ENCODE measurements at places on chromosomes 13 and 19. TPM values are rescaled to one million over a fixed set of nuclear protein-coding genes. Genes with fewer than 3 reads are reported as not detected.
A peak's percentile ranks its signal among the peaks of the same experiment; 100 is the strongest.

The RGL3 gene
- total RNA-seq: not detected

The LRG1 gene
- total RNA-seq: 0.17 TPM

The ZNF766 gene
- 31.1 TPM for total RNA-seq

The CFAP97D2 gene
- not detected for total RNA-seq

The CGB2 gene
- not detected for total RNA-seq

The DCT gene
- total RNA-seq: 0.16 TPM

DNA sequence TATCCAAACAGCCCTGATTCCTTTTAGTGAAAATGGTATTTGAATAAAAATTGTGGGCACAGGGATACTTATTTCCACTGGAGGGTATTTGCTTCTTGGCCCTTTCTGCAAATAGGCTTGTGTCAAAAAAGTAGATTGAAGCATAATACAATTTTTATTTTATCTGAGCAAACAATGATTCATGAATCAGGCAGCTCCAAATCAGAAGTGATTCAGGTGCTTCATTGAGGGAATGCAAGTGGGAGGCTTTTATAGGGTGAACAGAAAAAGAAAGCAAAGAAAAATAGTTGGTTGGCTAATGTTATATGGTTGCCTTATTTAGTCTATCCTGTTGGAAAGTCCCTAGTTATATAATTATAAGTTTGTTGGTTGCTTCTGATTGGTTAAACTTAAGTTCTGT, 117.9 kb downstream of the ITGBL1 start:
- H3K4me3 ChIP-seq: no peak overlapping the region
- DNase-seq: no peak
- H3K27ac ChIP-seq: no peak overlapping the region
- H3K4me1 ChIP-seq: peaks cover 5% of the 10 kb centered on the region

DNA sequence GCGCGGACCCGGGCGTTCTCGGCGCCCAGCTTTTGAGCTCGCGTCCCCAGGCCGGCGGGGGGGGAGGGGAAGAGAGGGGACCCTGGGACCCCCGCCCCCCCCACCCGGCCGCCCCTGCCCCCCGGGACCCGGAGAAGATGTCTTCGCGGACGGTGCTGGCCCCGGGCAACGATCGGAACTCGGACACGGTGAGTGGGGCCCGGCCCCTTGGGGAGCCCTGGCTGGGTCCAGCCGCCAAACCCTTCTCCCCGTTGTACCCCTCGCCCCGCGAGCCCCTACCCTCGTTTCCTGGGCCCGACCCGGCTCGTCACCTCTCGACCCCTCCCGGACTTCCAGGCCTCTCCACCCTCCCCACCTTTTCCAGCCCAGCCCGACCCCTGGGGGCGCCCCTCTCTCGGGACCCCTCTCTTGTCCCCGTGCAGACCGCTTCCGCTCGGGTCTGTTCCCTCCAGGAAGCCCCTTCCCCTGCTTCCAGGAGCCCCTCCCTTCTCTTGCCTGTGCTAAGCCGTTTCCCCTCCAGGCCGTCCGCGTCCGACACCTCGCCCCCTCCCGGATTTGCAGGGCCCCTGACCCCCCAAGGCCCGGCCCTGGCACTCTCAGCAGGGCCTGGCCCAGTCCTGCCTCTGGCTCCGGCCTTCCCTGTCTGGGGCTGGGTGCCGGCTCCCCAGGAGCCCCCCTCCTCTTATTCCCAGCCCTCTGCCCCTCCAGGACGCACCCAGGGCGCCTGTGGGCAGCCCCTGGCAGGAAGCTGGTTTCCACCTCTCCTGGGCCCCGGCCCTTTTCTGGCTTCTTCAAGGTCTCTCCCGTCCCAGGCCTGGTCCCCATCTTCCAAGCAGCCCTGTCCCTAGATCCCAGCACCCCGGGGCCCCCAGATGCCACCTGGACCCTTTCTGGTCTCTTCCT, 632 bp downstream of the MARK4 start:
- no peaks in the 10 kb centered on the region for H3K36me3 ChIP-seq
- DNase-seq: no peak
- no peaks in the 10 kb centered on the region for H3K27me3 ChIP-seq
- H3K27ac ChIP-seq: peak overlapping the region; percentile 91

DNA sequence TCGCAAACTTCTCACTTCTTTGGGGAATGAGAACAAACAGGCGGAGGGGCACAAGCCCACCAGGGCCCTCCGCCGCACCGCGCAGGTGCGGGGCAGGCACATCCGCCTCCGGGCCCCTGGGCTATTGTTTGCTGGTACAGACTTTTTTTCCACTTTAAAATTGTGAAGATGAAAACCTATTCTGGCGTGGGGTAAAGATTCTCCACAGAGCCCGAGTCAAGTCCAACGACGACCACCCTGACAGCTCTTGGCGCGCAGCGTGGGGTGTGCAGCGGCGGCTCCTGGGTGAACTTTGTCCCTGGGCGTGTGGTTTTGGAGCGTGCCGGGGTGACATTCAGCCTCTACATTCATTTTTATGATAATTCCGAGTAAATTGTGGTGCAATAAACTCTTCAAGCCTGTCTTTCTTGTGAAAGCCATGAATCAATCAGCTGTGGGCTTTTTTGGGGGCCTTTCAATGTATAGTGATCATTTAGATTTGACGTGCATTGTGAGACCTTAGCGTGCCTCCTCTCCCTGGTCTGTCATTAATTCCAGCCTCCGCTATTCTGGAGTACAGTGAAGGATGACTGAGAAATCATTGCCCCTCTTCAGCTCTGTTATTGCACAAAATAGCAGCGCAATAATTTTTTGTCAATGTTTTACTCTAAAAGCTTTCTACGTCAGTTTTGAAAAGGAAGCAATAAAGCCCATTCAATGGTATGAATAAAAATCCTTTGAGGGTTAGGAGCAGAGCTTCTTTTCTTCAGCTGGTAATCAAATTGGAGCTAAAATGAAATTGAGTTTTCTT, 90.0 kb downstream of the TEX29 start:
- no peak overlapping the region for H3K4me3 ChIP-seq
- no peak for DNase-seq
- no peaks in the 10 kb centered on the region for H3K4me1 ChIP-seq
- H3K36me3 ChIP-seq: no peaks in the 10 kb centered on the region
- H3K27me3 ChIP-seq: peaks cover 45% of the 10 kb centered on the region

GRCh38 chr19:45643927-45644771, 5.0 kb upstream of the EML2 start:
- no peaks in the 10 kb centered on the region for H3K27me3 ChIP-seq
- H3K4me1 ChIP-seq: peaks cover 32% of the 10 kb centered on the region
- H3K27ac ChIP-seq: peak overlapping the region; percentile 51
- no peak for DNase-seq
- no peaks in the 10 kb centered on the region for H3K36me3 ChIP-seq

DNA sequence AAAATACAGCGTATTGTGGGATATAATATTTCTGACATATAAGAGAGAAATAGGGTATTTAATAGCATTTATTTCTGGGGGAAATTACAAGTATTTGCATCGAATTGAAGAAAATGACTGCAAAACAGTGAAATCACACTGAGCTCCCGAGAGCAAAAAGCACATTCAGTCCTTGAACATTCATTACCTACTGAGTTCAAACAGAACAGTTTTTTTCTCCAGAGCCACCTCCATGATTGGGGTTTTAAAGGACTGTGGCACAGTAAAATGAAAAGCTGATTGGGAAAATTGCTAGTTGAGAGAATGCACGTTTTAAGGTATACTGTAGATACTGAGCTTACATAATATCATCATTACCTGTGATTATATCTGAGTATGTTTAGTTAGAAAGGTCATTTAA, 58.0 kb upstream of the TRPC4 start:
- no peaks in the 10 kb centered on the region for H3K4me1 ChIP-seq
- no peaks in the 10 kb centered on the region for H3K27me3 ChIP-seq
- no peak overlapping the region for H3K4me3 ChIP-seq
- H3K36me3 ChIP-seq: no peaks in the 10 kb centered on the region

DNA sequence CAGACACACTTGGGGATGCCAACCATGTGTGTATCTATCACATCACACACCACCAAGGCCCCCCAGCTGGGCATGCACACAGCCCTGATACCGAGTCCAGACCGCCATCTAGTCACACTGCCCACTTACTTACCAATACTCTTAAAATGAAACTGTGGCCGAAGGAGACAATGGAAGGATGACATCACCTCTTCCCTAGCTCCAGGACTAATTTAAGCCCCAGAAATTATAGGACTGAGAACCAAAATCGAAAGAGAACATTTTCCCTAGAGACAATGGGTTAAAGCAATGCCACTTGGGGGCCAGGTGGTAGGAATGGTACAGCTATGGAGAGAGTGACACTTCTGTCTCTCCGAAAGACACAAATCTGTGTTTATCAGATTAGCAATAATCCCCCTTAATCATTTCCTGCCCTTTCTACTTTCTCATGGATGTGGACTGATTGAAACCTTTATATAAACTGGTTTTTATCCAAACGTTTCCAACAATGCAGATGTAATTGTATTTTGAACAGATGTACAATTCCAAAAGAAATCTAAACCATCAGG, 663 bp upstream of the GGACT start:
- peak overlapping the region; percentile 91 for H3K27ac ChIP-seq
- no peaks in the 10 kb centered on the region for H3K27me3 ChIP-seq
- H3K4me3 ChIP-seq: peak overlapping the region; percentile 89
- H3K4me1 ChIP-seq: peaks cover 26% of the 10 kb centered on the region
- no peak for DNase-seq

DNA sequence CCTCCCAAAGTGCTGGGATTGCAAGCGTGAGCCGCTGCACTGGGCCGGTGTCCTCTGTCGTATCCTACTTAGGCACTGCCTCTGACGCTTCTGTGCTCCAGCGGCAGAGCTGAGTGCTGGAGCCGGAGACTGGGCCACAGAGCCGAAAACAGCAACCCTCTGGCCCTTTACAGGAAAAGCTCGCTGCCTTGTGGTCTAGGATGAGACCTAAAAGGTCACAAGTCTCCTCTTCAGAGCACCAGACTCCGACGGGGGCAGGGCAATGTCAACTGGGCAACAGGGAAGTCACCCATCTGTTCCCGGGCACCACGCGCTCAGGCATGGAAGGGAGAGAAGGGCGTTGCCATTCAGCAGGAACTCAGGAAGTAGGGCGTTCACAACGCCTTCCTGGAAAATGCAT, 91.7 kb downstream of the GADD45B start:
- no peaks in the 10 kb centered on the region for H3K27me3 ChIP-seq
- H3K27ac ChIP-seq: no peak overlapping the region
- no peaks in the 10 kb centered on the region for H3K36me3 ChIP-seq
- H3K4me3 ChIP-seq: no peak overlapping the region
- DNase-seq: no peak

DNA sequence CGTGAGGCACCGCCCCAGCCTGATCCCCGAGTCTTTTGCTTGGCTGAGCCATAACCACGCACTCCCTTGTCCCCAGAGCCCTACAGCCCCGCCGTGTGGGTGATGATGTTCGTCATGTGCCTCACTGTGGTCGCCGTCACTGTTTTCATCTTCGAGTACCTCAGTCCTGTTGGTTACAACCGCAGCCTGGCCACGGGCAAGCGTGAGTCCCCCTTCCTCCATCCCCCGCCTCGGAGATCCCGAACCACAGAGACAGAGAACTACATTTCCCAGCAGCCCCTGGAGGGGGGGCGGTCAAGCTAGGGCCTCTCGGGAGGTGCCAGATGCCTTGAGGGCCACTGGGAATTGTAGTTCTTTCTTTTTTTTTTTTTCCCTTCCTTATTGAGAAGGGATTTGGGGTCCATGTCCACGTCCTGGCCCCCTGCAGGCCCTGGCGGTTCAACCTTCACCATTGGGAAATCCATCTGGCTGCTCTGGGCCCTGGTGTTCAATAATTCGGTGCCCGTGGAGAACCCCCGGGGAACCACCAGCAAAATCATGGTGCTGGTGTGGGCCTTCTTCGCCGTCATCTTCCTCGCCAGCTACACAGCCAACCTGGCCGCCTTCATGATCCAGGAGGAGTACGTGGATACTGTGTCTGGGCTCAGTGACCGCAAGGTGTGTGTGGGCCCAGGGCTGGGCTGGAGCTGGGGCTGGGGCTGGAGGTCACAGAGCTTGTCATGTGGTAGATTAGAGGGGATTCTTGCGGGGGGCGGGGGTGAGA, 25.9 kb downstream of the GRIN2D start:
- H3K4me1 ChIP-seq: peaks cover 20% of the 10 kb centered on the region
- H3K27me3 ChIP-seq: no peaks in the 10 kb centered on the region
- peak overlapping the region; percentile 82 for H3K4me3 ChIP-seq
- DNase-seq: peak; percentile 54
- H3K27ac ChIP-seq: peak overlapping the region; percentile 69

DNA sequence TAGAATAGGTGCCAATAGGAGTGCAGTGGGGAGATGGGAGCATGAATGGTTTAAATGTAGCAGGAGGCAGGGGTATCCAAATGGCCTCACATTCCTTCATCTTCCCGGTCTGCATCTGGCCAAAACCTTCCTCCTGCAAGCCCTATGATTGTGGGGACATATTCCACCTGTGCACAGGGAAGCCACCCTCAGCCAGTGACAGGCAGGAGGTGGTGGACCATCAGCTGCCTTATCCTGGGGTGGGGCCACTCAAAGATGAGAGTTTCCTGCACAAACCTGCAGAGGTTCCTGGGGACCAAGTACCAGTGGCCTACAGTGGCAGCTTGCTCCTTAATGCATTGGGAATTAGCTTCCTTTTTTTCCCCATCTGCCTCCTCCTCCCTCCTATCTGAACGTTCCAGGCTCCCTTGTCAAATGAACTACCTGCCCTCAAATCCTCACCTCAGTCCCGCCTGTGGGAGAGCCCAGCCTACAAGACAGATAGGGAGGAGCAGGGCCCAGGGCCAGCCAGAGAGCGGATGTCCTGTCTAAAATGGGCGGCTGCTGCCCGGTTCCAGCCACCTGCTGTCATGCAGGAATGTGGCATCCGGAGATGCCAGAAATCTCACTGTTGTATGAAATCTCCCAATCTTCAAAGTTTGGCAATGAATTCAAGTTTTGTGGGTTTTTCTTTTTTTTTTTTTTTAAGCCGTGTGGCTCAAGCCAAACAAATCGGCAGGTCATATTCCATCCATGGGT, 85.0 kb downstream of the TSHZ3 start:
- H3K4me3 ChIP-seq: no peak overlapping the region
- DNase-seq: no peak
- peaks cover 34% of the 10 kb centered on the region for H3K27me3 ChIP-seq
- no peaks in the 10 kb centered on the region for H3K36me3 ChIP-seq
- H3K4me1 ChIP-seq: no peaks in the 10 kb centered on the region
- H3K27ac ChIP-seq: no peak overlapping the region

GRCh38 chr13:75393839-75394520, 88.0 kb downstream of the TBC1D4 start:
- DNase-seq: no peak
- H3K36me3 ChIP-seq: no peaks in the 10 kb centered on the region
- H3K27me3 ChIP-seq: peaks cover 6% of the 10 kb centered on the region
- no peak overlapping the region for H3K27ac ChIP-seq
- H3K4me1 ChIP-seq: no peaks in the 10 kb centered on the region
- H3K4me3 ChIP-seq: no peak overlapping the region
